Activated B cell treated with CpG ODN at 0.5 μM for 24 hours (primary cell): ENCODE measurements at places on chromosomes 7 and 10.

DNA sequence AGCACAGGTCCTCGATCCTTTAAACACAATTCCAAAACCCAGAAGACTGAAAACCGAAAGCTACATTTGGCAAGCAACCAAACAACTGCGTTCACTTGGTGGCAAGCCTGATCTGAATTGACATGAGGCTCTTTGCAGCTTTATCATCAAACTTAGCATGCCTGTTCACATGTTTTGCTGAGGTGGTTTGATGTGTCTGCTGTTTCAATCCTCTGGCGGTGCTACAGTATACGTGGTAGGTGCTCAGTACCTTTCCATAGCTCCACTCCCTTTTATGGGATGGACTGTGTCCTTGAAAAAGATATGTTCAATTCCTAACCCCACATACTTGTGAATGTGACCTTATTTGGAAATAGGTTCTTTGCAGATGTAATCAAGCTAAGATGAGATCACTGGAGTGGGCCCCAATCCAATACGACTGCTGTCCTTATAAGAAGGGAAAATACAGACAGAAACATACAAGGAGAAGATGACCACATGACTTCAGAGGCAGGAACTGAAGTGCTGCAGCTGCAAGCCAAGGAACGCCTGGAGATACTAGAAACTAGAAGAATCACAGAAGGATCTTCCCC lies 33.4 kb downstream of the CCDC6 start:
- peaks cover 2% of the 10 kb centered on the region for H3K36me3 ChIP-seq
- DNase-seq, result no peak
- H3K27me3 ChIP-seq, result no peaks in the 10 kb centered on the region
- peak overlapping the region; percentile 20 for H3K4me3 ChIP-seq

DNA sequence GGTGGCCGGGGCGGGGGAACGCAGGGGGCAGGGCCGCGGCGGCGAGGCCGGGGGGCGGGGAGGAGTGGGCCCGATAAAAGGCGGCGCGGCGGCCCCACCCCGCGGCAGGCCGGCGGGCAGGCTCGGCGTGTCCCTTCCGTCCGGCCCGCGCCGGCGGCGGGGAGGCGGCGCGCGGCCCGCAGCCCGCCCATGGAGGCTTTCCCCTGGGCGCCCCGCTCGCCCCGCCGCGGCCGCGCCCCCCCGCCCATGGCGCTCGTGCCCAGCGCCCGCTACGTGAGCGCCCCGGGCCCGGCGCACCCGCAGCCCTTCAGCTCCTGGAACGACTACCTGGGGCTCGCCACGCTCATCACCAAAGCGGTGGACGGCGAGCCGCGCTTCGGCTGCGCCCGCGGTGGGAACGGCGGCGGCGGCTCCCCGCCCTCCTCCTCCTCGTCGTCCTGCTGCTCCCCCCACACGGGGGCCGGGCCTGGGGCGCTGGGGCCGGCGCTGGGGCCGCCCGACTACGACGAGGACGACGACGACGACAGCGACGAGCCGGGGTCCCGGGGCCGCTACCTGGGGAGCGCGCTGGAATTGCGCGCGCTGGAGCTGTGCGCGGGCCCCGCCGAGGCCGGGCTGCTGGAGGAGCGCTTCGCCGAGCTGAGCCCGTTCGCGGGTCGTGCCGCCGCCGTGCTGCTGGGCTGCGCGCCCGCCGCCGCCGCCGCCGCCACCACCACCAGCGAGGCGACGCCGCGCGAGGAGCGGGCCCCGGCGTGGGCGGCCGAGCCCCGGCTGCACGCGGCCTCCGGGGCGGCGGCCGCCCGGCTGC lies at the start of gene NANOS1:
Gene NANOS1 (plus strand): TSS at position 102 of the 808 bp plus-strand sequence. CDS start 88 bp downstream, at position 190.
- peaks cover 23% of the 10 kb centered on the region for H3K27me3 ChIP-seq
- DNase-seq, result peak; percentile 39
- peak within 1 kb of the TSS; percentile 71 for H3K4me3 ChIP-seq
- peaks cover 22% of the 10 kb centered on the region for H3K4me1 ChIP-seq
- peaks cover 26% of the 10 kb centered on the region for H3K36me3 ChIP-seq
- H3K27ac ChIP-seq, result peak within 1 kb of the TSS; percentile 68

GRCh38 chr7:112596981-112597380 lies 116.2 kb downstream of the LSMEM1 start:
- no peak overlapping the region for H3K4me3 ChIP-seq
- no peaks in the 10 kb centered on the region for H3K27me3 ChIP-seq
- no peaks in the 10 kb centered on the region for H3K36me3 ChIP-seq
- no peak overlapping the region for H3K27ac ChIP-seq
- no peaks in the 10 kb centered on the region for H3K4me1 ChIP-seq

DNA sequence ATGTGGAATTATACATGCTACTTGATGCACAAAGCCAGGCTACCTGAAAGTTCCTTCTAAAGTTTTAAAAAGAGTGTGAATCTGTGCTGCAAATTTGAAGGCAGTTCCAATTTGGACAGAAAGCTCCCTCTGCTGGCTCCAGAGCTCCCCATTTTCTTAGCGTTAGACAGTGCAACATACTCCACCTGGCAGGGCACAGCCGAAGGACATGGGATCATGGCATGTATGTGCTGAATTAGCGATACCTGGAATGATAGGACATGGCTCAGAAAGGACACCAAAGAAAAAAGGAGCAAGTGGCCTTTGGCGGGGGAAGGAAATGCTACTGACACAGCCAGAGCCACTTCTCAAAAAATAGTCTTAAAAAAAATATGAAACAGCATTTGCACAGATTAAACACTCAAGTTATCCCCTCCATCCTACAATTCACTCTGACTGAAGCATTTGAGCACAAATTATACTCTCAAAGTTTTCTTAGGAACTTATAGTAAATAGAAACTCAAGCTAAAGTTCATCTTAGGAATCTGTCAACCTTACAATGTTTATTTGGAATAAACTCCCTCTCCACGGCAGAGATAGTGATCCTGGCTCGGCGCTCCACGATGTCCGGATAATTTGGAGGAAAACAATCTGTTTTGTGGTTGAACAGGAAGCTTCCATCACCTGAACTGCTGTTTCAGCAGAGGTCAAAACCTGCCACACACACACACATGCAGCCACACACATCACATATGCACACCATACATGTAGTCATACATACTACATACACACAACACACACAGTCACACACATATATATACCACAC lies 80.0 kb downstream of the C7orf25 start:
- no peak overlapping the region for H3K27ac ChIP-seq
- no peak for DNase-seq
- H3K4me3 ChIP-seq, result no peak overlapping the region
- H3K4me1 ChIP-seq, result no peaks in the 10 kb centered on the region
- peaks cover 21% of the 10 kb centered on the region for H3K27me3 ChIP-seq

GRCh38 chr7:44720301-44720700 lies 28.3 kb upstream of the ZMIZ2 start:
- H3K27ac ChIP-seq, result no peak overlapping the region
- no peak overlapping the region for H3K4me3 ChIP-seq
- H3K36me3 ChIP-seq, result no peaks in the 10 kb centered on the region
- no peaks in the 10 kb centered on the region for H3K4me1 ChIP-seq
- H3K27me3 ChIP-seq, result no peaks in the 10 kb centered on the region

DNA sequence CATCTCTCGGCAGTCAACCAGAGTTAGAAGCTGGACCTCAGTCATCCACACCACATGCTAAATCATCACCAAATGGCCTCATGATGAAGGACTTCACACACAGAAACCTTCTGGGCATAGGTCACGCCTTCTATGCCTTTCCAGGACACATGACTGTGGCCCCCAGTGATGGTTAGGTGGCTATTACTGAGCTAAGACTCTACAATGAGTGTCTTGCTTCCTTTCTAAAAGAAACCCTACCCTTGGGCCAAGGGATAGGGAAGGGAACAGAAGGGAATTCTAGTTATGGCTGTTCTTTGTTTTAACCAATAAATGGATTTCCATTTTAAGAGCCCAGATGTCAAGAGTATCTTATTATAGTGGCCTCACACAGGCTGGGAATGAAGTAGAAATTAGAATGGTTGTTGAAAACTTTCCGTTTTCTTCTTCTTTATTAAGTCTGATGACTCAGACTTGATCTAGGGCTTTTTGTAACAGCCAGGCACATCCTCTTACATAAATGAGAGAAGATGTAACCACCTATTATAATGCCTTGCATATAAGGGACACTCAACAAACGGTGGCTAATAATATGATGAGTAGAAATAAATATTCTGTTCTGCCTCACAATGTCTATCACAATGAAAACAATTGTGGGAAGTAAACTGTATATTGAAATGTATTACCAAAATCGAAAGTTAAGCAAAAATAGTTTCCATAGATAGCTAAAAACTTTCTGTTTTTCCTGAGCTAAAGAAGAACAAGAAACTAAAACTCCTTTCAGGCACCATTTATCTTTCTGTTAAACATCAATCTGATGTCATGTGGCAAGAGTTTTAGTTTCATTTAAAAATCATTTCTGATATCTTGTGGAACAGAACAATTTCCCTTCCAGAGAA lies 62.5 kb upstream of the TOMM7 start:
- no peaks in the 10 kb centered on the region for H3K27me3 ChIP-seq
- H3K4me1 ChIP-seq, result peaks cover 18% of the 10 kb centered on the region
- peak overlapping the region; percentile 84 for H3K27ac ChIP-seq
- no peak overlapping the region for H3K4me3 ChIP-seq
- DNase-seq, result no peak
- H3K36me3 ChIP-seq, result no peaks in the 10 kb centered on the region

DNA sequence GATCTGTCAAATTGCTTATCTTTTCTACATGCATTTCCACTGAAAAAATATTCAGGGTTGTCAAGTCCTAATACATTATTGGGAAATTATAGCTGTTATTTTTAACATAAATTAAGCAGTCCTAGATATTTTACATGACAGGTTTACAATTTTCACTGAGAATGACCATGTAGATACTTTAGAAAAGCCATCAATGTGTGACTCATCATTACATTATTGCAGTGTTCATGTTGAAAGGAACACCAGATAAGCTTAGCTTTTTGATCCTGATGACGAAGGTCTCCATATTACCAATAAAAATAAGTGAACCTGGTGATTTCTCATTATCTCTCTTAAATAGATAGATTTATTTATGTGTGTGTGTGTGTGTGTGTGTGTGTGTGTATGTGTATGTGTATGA lies 529.5 kb upstream of the PCDH15 start:
- H3K4me3 ChIP-seq, result no peak overlapping the region
- DNase-seq, result no peak
- no peaks in the 10 kb centered on the region for H3K27me3 ChIP-seq
- H3K4me1 ChIP-seq, result no peaks in the 10 kb centered on the region
- no peaks in the 10 kb centered on the region for H3K36me3 ChIP-seq

DNA sequence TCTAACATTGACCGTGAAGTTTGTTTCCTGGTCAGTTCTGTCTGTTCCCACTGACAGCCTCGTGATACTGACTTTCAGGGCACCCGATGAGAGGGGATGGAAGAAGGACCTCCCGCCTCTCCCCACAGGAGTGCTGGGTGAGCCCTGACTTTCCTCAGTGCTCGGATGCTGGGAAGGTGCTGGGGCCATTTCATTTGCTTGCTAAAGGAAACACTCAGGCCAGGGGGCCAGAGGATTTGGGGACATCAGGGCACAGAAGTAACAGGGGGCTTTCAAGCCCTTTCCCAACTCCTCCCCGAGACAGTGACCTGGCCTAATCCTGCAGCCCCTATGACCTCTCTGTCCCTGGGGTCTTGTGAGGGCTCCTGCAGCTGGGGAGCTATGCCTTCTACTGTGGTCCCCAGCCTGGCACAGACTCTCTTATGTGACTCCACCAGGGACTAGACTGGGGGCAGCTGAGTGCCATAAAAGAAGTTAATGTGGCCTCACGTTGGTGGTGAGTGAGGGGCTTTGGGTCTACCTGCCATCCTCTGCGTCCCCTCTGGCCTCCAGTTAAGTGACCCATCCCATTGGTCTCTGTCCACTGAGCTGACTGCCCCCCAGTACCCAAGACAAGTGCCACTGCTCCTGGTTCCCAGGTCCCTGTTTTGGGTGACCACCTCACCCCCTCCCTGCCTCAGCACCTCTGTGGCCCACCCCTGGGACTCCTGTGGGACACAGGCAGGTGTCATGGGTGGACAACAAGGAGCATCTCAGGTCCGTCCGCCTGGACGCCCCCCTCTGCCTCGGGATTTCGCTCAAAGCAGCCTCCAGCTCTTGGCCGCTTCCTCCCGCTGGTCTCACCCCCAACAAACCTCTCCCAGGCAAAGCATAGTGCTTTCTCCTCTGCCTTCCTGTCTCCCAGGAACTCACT lies 33.4 kb upstream of the HSPA12A start:
- H3K4me3 ChIP-seq, result no peak overlapping the region
- H3K36me3 ChIP-seq, result no peaks in the 10 kb centered on the region
- DNase-seq, result no peak
- peaks cover 2% of the 10 kb centered on the region for H3K27me3 ChIP-seq

DNA sequence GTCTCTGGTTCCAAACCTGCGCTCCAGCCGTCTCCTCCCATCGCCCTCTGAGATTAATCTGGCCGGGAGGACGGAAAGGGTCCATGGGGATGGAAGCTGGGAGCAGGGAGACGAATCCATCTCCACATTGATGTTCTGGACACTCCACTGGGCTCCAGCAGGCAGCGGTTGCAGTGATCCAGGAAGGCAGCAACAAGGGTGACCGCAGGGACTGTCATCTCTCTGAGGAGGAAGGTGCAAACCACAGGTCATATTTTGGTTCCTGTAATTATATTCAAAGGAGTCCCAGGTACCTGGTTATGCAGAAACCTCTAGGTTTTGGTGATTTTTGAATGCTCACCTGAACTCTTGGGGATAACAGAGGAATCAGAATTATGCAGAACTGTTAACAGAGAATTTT lies 54.8 kb downstream of the EVX1 start:
- H3K4me1 ChIP-seq, result no peaks in the 10 kb centered on the region
- H3K27ac ChIP-seq, result no peak overlapping the region
- H3K36me3 ChIP-seq, result no peaks in the 10 kb centered on the region
- H3K27me3 ChIP-seq, result peaks cover 19% of the 10 kb centered on the region

GRCh38 chr10:127614484-127615017 lies 65.4 kb downstream of the NPS start:
- no peak overlapping the region for H3K4me3 ChIP-seq
- H3K4me1 ChIP-seq, result no peaks in the 10 kb centered on the region

- no peak overlapping the region for H3K4me3 ChIP-seq
- no peaks in the 10 kb centered on the region for H3K36me3 ChIP-seq
- no peaks in the 10 kb centered on the region for H3K27me3 ChIP-seq
- DNase-seq, result no peak
These were observed 158.8 kb upstream of the CHST15 start for GRCh38 chr10:124252097-124252715.

DNA sequence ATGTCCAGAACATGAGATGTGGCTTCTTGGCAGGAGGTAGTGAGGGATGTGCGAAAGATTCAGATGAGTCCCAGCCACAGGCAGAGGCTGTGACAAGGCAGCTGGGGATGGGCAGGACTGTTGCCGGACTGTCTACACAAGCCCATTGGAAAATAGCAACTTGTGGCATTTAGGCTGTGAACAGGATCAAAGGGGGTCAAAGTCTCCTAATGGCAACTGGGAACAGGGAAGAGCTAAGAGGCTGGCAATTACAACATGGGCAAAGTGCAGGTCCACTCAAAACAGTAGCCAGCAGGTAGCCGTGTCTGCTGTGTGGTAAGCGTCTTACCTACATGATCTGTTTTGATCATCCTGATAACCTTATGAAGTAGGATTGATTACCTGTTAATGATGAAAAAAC lies 254.2 kb upstream of the ZNF32 start:
- H3K27me3 ChIP-seq, result peaks cover 4% of the 10 kb centered on the region
- H3K4me3 ChIP-seq, result no peak overlapping the region
- no peaks in the 10 kb centered on the region for H3K4me1 ChIP-seq
- no peak for DNase-seq
- no peak overlapping the region for H3K27ac ChIP-seq
- no peaks in the 10 kb centered on the region for H3K36me3 ChIP-seq

GRCh38 chr10:42959833-42960232 lies 117.0 kb upstream of the RET start:
- no peak overlapping the region for H3K27ac ChIP-seq
- H3K4me1 ChIP-seq, result no peaks in the 10 kb centered on the region
- H3K36me3 ChIP-seq, result no peaks in the 10 kb centered on the region
- no peak for DNase-seq

GRCh38 chr10:71598621-71599055 lies 120.9 kb downstream of the C10orf105 start:
- H3K27ac ChIP-seq, result no peak overlapping the region
- DNase-seq, result no peak
- H3K4me1 ChIP-seq, result peaks cover 8% of the 10 kb centered on the region
- H3K4me3 ChIP-seq, result no peak overlapping the region
